ENCODE measurements at places on chromosomes 7 and 10. TPM values are rescaled to one million over a fixed set of nuclear protein-coding genes. Genes with fewer than 3 reads are reported as not detected.

Gene STEAP1B
- polyA plus RNA-seq: 12.0 TPM

Gene LLCFC1
- polyA plus RNA-seq: not detected

Gene CPA2
- polyA plus RNA-seq: 0.41 TPM

Gene FAM25G
- 10.6 TPM for polyA plus RNA-seq

Gene VAX1
- polyA plus RNA-seq: not detected

Gene SLC16A12
- polyA plus RNA-seq: 0.10 TPM

Gene GPC2
- polyA plus RNA-seq: 0.55 TPM

Gene IDI2
- not detected for polyA plus RNA-seq

Gene GIMAP7
- not detected for polyA plus RNA-seq

Gene ARMC3
- polyA plus RNA-seq: not detected

Gene TMEM225B
- 0.23 TPM for polyA plus RNA-seq

Gene TMEM176B
- not detected for polyA plus RNA-seq

Gene GPR26
- not detected for polyA plus RNA-seq

Gene FGFBP3
- 0.06 TPM for polyA plus RNA-seq

Gene EN2
- 0.09 TPM for polyA plus RNA-seq

Gene EPHB6
- 3.0 TPM for polyA plus RNA-seq

Gene MAP3K8
- polyA plus RNA-seq: 4.9 TPM

Gene MYH16
- polyA plus RNA-seq: 2.2 TPM

Gene SOSTDC1
- polyA plus RNA-seq: 0.31 TPM

Gene CDK14
- polyA plus RNA-seq: 4.0 TPM
